ENCODE measurements at places on chromosomes 1 and 21.

- DNase-seq, result no peak
These were observed 46.7 kb upstream of the MTR start for GRCh38 chr1:236748268-236748870.

DNA sequence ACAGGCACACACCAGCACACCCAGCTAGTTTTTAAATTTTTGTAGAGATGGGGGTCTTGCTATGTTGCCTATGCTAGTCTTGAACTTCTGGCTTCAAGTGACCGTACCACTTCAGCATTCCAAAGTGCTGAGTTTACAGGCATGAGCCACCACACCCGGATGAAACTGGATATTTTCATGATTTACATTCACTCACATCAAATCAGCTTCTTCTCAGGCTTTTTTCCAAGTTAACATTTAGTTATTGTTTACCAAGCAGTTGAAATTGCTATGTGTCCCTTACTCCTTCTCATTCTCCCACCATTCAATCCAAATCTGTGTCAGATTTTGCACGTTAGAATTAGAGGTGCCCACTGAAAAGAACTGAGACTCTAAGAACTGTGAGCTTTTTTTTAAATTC is 18.4 kb downstream of the RIT1 start:
- DNase-seq, result no peak

GRCh38 chr21:45138199-45139002 is 64.0 kb downstream of the ADARB1 start:
- DNase-seq, result peak; percentile 83

GRCh38 chr1:101453844-101454243 is 217.0 kb downstream of the S1PR1 start:
- no peak for DNase-seq

DNA sequence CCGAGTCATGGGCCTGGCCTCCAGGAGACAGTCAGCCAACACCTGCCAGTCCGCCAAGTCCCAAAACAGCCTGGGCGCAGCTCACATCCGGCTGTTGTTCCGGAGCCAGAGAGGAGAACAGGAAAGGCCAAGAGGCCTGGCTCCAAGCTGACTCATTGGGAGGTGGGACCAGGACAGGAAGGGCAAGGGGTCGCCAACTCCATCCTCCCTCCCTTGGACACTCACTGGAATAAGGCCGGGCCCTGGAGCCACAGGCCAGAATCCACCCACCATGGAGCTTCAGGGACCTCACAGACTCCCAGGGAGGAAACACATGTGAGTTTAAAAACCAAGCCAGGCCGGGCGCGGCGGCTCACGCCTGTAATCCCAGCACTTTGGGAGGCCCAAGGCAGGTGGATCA is 25.1 kb upstream of the CLIC4 start:
- DNase-seq, result no peak

GRCh38 chr1:28811766-28812668 is at the start of gene OPRD1:
Gene OPRD1 (plus strand): TSS chr1:28812170. CDS start chr1:28812384, 214 bp downstream.
- DNase-seq, result no peak

DNA sequence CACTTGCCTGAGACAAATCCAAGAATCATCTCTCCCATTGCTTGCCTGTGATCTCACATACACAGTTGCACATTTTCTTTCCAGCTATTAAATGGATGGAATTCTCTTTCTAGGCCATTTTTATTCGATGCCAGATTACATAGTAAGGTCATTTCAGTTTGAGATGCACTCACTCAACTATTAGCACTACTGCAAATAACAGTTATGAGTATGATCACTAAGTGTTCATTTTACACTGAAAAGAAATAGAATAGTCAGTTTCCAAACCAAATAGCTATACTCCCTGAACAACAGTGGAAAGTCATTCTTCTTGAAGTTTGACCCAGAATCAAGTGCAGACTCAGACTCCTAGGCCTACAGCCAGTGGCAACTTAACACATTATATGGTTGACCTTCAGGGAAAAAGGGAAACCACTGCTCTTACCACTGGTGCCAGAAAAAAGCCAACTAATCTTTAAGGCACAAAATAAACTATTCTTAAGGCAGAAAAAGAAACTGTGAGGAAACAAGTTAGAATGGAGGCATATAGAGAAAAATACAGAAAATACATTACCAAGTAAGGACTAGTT is 31.5 kb downstream of the WNT2B start:
- DNase-seq, result no peak

DNA sequence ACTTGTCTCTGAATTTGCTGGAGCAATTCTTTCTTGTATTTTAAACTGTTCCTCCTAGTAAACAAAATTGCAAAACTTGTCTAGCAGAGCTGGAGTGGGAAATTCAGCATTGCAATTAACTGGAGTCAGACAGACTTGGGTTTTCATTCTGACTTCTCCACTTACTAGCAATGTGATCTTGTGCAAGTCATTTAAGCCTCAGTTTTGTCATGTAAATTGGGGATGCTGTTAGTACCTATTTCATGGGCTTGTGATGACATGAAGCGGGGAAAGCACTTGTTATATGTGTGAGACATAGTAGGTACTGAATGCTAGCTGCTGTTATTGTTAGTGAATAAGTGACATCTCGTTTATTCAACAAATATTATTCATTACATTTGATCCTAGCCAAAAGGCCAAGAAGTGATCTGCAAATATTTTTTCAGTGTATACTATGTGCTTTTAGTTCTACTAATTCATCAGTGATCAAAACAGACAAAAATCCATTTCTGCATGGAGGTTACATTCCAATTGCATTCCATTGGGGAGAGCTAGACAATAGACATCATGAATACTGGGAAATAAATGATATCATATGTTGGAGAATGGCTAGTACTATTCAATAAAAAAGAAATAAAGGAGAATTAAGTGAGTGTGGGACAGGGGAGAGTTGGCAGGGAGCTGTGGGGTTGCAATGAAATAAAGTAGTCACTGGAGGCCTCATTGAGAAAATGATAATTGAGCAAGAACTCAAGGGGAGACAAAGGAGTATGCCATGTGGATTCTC is 47.1 kb downstream of the CACHD1 start:
- no peak for DNase-seq

- DNase-seq, result no peak
These were observed 110.5 kb upstream of the CDC42BPA start for GRCh38 chr1:227428803-227429202.

DNA sequence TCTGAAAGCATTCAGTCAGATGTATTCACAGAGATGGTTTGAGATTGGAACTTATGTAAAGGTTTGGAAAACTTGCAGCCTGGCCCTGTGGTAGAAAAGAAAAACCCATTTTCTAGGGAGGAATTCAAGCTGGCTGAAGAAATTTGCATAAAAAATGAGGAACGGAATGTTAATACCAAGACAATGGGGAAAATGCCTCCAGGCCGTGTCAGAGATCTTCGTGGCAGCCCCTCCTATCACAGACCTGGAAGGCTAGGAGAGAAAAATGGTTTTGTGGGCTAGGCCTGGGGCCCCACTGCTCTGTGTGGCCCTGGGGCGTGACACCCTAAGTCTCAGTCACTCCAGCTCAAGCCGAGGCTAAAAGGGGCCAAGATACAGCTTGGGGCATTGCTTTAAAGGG is 26.7 kb downstream of the NME7 start:
- DNase-seq, result no peak

DNA sequence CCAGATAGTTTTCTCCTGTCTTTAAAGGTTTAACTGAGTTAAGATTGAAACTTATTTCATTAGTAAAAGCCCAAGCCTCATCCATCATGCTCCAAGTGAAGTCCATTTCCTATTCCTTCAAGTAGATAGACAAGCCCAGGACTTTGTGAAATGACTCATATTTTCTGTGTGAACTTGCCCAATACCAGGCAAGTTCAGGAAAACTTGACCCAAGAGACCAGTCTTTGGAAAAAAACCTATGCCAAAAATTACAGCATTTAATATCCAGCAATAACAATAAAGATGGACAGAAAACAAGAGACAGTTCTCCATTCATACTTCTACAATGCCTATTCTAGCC is 405 bp upstream of the RAB29 start:
- no peak for DNase-seq

All from stimulated activated CD4-positive, alpha-beta T cell treated with anti-CD3 and anti-CD28 coated beads, Interleukin-2, amount 100 ng/mL, for 24 hours (primary cell).